ENCODE measurements at places on chromosomes 3 and 15. TPM values are rescaled to one million over a fixed set of nuclear protein-coding genes. Genes with fewer than 3 reads are reported as not detected.

- DNase-seq: no peak
These were observed 170.4 kb upstream of the LRRN1 start for GRCh38 chr3:3628676-3629328.

TEX9 gene
- total RNA-seq: 2.6 TPM

DNA sequence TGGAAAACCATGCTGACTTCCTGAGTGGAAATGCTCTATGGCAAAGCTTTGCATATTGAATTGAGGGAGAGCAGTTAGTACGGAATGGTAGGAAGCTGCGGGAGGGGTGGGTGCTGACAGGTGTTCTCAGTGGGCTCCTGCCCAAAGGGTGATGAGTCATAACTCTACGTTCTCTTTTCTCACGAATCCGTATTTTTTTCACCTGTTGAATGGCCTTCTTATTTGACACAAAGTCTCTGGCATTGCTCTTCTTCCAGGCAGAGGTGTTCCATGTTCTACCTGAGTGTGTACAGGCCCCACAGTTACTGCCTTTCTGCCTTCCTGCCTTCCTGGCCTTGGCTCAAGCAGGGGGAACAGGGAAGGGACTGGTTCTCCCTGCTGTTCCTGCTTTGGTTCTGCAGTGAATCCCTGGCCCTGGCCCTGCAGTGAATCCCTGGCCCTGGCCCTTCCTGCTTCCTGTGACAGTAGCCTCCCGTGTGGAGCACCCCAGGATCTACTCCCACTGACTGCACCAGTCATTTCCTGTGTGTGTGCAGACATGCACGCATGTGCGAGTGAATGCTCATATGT lies 31.9 kb downstream of the TRAK1 start:
- no peak for DNase-seq

DNA sequence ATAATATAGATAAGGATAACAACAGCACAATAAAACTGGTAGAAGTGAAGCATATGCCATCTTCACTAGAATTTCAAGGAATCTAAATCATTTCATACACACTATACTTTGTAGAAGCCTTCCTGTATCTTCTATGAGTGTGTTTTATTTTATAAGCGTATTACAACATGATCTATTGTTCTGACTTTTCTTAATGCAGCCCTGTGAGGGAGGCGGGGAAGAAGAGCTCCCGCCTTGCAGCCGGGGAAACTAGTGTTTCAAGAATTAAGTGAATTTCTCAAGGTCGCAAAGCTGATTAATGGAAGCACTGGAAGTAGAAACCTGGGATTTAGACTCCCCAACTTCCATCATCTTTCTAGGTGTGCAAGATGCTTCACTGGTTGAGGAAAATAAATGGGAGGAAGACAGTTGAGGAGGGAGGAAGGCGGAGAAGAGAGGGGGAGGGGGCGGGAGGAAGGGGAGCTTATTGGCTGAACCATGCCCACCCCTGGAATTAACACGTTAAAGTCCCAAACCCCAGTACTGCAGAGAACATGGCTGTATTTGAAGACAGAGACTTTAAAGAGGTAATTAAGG lies 32.9 kb downstream of the VGLL4 start:
- DNase-seq: no peak

- DNase-seq: no peak
These were observed 543.4 kb downstream of the GBE1 start for GRCh38 chr3:81218023-81218422.

FES gene
- total RNA-seq: 968 TPM

All from uterus (tissue), 4 donors.